ENCODE measurements at places on chromosomes 6 and 20. TPM values are rescaled to one million over a fixed set of nuclear protein-coding genes. Genes with fewer than 3 reads are reported as not detected.

NHLRC1 gene
- 3.2 TPM for total RNA-seq

EPPIN gene
- total RNA-seq: not detected

RFX6 gene
- total RNA-seq: not detected

MRAP2 gene
- total RNA-seq: 27.2 TPM

SMIM8 gene
- total RNA-seq: 11.0 TPM

CHMP4B gene
- 42.4 TPM for total RNA-seq

PKIG gene
- 90.5 TPM for total RNA-seq

ID4 gene
- 49.3 TPM for total RNA-seq

DPPA5 gene
- not detected for total RNA-seq

HTR1E gene
- not detected for total RNA-seq

CRISP3 gene
- total RNA-seq: not detected

CCN6 gene
- 36.8 TPM for total RNA-seq

ELOVL4 gene
- total RNA-seq: 12.3 TPM

TTI1 gene
- 18.0 TPM for total RNA-seq

USP49 gene
- 5.1 TPM for total RNA-seq

ADAM33 gene
- total RNA-seq: 2.2 TPM

DDRGK1 gene
- total RNA-seq: 28.5 TPM

COL21A1 gene
- 1.0 TPM for total RNA-seq

PPP1R16B gene
- total RNA-seq: not detected

CTAGE9 gene
- not detected for total RNA-seq

MRPS18A gene
- 28.1 TPM for total RNA-seq

PAQR8 gene
- total RNA-seq: 5.4 TPM

CD93 gene
- 0.54 TPM for total RNA-seq

BPIFB1 gene
- not detected for total RNA-seq

EBF4 gene
- total RNA-seq: 0.76 TPM

SLC17A3 gene
- total RNA-seq: not detected

CLPSL1 gene
- not detected for total RNA-seq

CST2 gene
- total RNA-seq: not detected

JAG1 gene
- 71.6 TPM for total RNA-seq

KCNQ5 gene
- total RNA-seq: 55.2 TPM

TRDN gene
- total RNA-seq: under 0.01 TPM

TNFRSF6B gene
- total RNA-seq: 5.4 TPM

KHDC1L gene
- 0.26 TPM for total RNA-seq

IL17F gene
- not detected for total RNA-seq

HRH3 gene
- total RNA-seq: not detected

MUC21 gene
- not detected for total RNA-seq

HLA-DRA gene
- 0.26 TPM for total RNA-seq

DNAH8 gene
- total RNA-seq: under 0.01 TPM

BMP7 gene
- total RNA-seq: not detected

PTCHD4 gene
- 0.54 TPM for total RNA-seq
